Kidney epithelial cell (primary cell): ENCODE measurements at places on chromosomes 16 and 17. TPM values are rescaled to one million over a fixed set of nuclear protein-coding genes. Genes with fewer than 3 reads are reported as not detected.

Gene PLD2
- total RNA-seq = 17.4 and 28.6 TPM in 2 replicates

Gene CD300LB
- 0.07 TPM in 1 of 2 replicates, not detected in the other for total RNA-seq

Gene PDILT
- not detected in 2 replicates for total RNA-seq

Gene CNGB1
- not detected in 2 replicates for total RNA-seq

Gene TBC1D3
- not detected in 2 replicates for total RNA-seq

Gene MT1E
- 75.8 and 110 TPM in 2 replicates for total RNA-seq

Gene PRSS27
- 2.9 and 3.1 TPM in 2 replicates for total RNA-seq

Gene ATP1B2
- not detected in 2 replicates for total RNA-seq

Gene NRN1L
- 1.1 and 2.9 TPM in 2 replicates for total RNA-seq

Gene SPATA33
- total RNA-seq = 6.6 and 10.0 TPM in 2 replicates

DNA sequence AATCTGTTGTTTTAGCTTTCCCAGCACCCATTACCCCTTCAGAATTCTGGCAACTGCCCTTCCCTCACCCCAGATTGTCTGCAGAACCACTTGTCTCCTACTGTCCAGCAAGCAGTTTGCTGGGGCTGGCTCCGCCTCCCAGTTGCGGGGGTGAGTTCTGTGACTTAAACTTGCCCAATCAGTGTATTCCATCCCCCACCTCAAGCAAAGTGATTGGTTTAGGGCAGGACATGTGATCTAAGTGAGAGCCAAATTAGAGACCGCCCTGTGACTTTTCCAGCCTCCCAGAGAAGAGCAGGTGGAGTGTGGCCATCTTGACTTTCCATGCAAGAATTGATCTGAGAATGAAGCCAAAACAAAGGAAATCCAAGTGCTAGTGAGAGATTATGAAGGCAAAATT lies 22.7 kb upstream of the SRCIN1 start:
- no peak for DNase-seq

DNA sequence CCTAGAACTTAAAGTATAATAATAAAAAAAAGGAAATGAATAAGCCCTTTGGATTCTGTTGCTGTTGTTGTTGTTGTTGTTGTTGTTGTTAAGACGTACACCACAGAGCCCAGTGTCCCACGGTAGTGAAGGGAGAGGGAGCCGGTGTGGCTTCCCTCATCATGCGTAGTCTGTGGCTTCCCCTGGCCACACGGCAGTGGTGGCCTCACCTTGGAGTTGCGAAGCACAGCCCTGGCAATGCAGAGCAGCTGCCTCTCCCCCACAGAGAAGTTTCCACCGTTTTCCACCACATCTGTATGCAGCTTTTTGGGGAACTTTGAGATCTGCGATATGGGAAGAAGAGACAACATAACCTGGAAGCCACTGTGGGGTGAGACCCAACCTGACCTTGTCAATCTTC lies 14.1 kb upstream of the ABCC12 start:
- DNase-seq = no peak

DNA sequence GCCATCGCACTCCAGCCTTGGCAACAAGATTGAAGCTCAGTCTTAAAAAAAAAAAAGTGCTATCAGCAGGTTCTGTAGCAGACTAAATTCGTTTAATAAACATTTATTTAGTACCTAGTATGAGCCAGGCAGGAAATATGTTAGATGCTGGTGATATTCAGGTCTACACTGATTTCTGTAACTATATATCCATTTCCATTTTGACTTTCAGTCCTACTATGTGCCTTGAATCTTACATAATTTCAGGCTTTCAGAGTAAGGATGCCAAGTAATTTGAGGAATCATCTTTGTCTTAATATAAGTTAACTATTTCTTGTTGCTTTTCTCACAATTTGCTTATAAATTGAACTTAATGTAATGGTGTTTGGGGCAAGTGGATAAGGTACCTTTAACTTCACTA lies 46.2 kb downstream of the CDK12 start:
- no peak for DNase-seq

- no peak for DNase-seq
Observed at GRCh38 chr16:86856946-86857586, 278.7 kb downstream of the FOXL1 start.

DNA sequence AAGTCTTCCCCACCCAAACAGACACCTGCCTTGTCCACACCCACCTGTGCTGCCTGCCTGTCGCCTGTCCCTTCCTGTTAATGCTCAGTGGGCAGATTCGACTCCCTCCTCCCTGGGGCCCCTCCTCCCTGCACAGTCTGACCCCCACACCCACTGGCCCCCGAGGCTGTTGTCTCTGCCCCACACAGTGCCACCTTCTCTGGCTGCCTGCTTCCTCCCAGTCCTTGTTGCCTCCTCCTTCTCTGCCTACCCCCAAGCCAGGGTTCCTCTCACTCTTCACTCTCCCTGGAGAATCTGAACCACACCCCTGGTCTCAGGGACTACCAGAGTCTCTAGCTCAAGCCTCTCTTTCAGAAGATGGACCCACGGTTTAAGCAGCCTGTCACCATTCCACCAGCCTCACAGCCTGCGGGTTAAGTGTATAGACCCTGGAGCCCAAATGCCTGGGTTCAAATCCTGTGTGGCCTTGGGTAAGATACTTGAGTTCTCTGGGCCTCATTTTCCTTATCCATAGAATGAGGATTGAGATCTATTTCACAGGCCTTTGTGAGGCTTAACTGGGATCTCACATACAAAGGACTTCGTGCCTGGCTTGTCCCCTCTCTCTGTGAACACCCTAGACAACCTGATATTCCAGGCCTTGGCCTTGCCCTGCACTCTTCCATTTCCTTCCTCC lies 3.8 kb upstream of the ARHGAP23 start:
- DNase-seq = no peak

DNA sequence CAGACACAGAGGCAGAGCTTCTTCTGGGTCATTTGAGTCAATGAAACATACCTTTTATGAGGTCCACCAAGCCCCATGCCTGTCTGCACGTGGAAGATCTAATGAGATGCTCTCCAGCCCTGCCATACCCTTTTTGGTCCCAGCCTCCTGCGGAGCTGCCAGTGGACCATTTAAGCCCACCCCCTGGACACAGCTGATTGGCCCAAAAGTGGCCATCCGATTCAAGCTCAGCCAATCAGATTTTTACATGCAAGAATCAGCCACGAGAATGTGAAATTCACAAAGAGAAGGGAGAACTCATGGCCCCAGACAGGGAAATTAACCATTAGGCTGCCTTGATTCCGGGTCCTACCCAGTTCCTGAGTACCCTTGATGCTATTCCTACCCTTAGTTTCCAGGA lies 231.0 kb upstream of the EEF2KMT start:
- no peak for DNase-seq

GRCh38 chr16:2716948-2717347 lies 3.1 kb downstream of the PRSS27 start:
- DNase-seq = no peak

DNA sequence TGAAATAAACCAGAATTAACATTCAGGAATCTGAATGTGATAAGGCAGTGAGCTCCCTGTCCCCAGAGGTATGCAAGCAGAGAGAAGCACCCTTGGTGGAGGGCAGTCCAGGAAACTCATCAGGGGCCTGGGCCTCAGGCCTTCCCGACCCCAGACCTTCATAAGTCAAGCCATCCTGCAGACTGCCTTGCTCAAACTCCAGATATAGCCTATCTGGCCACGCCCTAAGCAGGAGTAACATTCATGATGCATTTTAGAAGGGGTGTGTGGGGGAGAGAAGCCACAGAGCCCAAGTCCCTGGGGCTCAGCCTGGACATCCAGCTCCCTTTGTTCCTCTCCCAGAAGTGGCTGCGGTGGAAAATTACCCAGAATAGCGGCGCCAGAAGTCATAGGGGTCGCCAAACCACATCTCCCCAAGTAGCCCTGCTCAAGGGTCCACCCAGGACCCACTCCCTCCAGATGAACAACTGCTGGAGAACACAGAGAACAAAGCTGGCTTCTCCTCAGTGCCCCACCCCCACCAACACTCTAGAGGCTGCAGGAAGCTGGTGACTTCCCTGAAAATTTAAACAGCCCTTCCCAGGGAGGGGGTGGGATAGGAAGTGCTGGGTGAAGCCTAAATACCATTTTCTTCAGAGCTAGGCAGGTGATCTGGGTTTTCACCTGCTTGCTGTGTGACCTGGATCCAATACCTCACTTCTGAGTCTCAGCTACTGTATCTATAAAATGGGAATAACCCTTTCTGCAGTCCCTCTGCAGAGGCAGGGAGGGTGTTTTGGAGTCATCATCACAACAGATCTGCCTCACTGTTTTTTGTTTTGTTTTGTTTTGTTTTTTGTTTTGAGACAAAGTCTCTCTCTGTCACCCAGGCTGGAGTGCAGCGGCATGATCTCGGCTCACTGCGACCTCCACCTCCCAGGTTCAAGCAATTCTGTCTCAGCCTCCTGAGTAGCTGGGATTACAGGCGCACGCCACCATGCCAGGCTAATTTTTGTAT lies 1.5 kb upstream of the SREBF1 start:
- DNase-seq = no peak

GRCh38 chr17:6035801-6036394 lies 34.3 kb upstream of the WSCD1 start:
- no peak for DNase-seq

DNA sequence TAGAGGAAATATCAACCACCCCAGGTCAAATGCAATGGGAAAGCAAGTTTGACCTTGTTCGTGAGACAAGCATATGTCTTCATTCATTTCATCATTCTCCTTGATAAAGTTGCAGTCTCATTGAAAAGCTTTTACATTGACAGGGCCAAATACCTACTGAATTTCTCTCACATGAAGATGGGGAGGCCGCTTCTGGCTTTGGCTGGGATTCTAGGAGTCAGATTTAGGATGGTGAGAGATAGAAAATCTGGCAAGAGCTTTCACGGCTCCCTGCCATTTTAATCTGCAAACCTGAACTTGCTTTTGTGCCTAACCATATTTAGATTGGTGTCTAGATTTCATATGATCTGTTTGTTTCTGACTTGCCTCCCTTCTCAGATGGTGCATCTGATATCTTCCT lies 88.0 kb downstream of the TMEM100 start:
- DNase-seq = no peak

DNA sequence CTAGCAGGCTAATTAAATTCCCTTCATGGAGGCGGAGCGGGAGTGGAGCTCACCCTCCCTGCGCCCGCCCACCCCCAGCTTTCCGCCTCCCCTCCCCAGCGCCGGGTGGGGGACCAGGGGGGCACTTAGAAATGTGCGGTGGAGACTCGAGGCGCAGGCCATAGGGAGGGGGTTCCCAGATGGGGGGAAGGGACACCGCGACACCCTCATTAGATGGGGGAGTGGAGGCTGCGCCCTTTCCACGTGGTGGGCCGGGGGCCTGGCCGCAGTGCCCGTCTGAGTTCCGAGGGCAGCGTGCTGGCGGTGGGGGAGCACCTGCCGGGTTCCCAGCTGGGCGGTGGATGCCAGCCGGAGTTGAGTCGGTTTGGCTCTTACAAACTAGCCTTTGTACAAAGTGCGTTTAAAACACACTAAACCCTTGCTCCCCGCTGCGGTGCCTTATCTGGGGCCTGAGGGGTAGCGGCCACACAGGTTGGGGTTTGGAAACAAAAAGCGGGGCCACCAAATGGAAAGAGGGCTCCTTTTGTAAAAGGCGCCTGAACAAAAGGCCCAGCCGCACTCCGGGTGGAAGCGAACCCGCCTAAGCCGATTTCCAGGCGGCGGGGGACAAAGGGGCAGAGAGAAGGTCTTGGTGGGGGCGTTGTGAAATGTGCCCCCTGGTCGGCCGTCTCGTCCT lies 1.4 kb downstream of the GSE1 start:
- no peak for DNase-seq

GRCh38 chr16:8718851-8719680 lies 44.6 kb downstream of the ABAT start:
- no peak for DNase-seq

DNA sequence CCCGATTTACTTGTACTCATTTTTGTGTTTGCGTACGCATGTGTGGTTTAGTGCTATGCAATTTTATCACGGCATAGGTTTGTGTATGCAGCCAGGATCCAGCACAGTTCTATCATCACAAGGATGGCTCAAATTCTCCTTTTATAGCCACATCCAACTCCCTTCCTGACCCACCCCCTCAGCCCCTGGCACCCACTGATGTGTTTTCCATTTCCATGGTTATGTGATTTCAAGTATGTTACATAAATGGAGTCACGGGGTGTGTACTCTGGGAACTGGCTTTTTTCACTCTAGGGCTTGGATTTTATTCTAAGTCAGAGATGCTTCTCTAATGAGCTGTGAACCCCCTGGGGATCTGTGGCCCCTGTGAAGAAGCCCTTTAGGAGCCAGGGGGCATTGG lies 16.8 kb downstream of the IL4R start:
- no peak for DNase-seq

DNA sequence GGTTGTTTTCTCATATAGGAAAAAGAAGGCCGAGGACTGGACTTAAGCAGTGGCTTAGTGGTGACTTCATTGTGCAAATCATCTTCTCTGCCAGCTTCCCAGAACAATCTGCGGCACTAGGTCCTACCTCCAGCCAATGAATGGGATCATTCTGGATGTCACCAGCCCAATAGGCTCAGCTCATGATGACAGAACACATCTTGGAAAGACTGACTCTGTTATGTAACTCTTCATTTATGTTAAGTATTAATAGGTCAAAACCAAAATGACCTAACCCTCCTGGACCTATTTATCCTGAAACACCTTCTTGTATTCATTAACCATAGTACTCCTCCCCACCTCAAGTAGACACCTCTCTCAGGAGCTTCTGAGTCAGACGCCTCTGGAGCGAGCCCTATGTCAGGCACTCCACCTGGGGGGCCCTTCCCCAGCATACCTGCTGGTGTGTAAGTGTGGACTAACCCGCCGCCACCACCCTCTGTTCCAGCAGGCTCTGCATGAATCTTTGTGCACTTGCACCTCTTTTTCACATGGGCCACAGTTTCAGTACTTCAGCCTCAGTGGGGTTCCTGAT lies 7.2 kb downstream of the ARL2BP start:
- no peak for DNase-seq

DNA sequence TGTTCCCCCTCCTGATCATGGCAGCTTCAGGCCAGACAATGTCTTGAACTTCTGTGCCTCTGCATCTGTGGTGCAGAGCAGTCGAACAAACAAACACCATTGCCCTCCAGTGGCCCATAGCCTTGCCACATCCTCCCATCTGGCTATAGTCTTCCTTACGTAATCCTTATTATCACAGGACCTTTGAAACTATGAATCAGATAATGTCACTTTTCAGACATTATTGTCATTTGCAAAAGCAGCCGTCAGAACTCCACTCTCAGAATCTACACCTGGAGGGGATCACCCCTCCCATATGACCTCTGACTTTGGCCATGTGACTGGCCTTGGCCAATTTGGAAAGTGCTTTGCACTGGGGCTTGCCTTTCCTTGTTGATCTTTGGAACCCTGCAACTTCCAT lies 387.3 kb downstream of the MAF start:
- no peak for DNase-seq

- DNase-seq = no peak
Observed at GRCh38 chr17:56119936-56120335, 33.3 kb upstream of the ANKFN1 start.
